ENCODE measurements at places on chromosomes 1 and 21.

GRCh38 chr1:102790997-102791396 lies 317.3 kb downstream of the COL11A1 start:
- no peak for DNase-seq

- no peak for DNase-seq
Measured at GRCh38 chr1:182297335-182297734, 94.3 kb downstream of the GLUL start.

DNA sequence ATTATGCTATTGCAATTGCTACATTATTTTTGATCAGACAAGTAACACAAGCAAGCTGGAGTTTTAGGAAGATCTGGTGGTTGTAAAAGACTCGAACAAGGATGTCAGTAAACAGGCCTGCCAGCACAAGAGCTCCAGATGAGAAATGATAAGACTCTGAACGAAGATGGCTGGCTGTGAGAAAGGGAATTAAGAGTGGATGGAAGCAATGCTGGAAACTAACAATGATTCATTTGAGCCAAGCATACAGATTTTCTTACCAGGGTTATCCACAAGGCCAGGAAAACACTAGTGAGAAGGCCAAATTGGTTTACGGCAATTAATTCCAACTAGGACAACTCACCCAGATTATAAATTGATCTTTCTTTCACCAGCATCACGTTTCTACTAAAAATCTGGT lies 54.2 kb downstream of the NRIP1 start:
- DNase-seq: no peak

GRCh38 chr1:15345705-15346345 lies 63.9 kb upstream of the EFHD2 start:
- no peak for DNase-seq

DNA sequence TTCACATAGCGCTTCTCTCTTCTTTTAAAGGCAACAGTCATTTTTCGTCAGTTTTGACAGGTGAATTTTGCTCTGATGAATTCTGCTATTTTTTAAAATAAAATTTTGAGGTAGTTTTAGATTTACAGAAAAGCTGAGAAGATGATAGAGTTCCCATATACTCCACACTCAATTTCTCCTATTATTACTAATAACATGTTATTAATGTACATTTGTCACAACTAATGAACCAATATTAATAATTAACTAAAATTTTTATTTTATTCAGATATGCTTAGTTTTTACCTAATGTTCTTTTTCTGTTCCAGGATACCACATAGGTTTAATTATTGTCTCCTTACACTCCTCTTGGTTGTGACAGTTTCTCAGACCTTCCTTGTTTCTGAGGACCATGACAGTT lies 197.0 kb downstream of the ZC3H11B start:
- no peak for DNase-seq
